CD4-positive, alpha-beta T cell treated with Interleukin-4 for 4 hours (primary cell): ENCODE measurements at places on chromosomes 16 and 17.

DNA sequence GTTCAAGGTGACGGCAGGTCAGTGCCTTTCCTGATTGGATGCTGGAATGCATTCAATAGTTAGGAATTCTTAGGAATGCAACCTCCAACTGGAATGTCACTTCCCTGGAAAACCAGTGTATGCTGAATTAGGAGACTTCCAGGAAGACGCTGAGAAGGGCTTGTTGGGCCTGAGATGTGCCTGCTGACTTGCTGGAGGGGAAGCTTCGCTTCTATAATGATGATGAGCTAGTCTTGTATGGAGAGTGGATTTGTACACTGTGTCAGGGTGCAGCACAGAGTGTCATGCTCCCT is 45.6 kb downstream of the SMPD3 start:
- no peak for DNase-seq

DNA sequence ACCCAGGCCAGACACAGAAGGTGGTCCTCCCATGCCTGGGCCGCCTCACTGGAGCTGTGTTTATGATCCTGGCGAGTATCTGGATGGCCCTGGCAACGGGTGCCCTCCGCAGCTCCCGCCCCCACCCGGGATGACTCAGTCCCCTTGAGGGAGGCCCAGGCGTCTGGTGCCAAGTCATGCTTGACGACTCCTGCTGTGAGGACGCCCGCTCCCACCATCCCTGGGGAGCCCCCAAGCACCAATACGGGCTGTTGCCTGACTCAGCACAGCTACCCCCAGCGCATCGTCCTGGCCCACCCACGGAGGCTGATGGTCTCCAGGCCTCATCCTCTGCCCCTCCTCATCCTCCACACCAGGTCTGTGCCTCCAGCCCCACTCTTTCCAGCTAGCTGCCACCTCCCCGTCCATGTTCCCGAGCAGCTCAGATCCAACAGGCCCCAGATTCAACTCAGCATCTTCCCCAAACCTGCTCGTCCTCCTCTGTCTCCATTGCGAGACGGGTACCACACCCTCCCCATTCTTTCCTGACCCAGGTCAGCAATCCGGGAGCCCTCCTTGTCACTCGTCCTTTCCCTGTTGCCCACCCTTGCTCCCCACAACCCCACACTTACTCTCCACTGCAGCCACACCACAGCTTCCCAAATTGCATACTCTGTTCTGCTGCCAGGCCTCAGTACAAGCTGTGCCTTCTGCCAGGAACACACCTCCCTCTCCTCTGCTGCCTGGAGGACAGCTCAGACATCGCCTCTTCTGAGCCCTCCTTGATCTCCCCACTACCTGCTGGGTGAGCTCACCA is 2.6 kb downstream of the CAMKK1 start:
- DNase-seq: no peak

DNA sequence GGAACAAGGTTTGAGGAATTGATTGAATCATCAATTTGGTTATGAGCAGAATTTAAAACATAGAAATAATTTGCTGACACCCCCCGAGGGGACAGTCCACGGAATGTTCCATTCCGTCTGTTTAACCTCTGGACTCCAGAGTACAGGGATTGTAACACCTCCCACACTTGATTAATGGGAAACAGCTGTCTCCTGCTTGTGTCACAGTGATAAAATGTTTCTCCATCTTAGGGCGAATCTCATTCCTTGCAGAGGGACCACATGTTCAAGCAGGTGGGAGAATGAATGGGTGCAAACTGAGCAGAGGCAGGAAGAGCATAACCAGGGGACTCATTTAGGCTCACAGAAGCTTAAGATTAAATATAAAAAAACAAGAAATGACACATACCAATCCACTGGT is 249.5 kb upstream of the RBFOX1 start:
- no peak for DNase-seq

DNA sequence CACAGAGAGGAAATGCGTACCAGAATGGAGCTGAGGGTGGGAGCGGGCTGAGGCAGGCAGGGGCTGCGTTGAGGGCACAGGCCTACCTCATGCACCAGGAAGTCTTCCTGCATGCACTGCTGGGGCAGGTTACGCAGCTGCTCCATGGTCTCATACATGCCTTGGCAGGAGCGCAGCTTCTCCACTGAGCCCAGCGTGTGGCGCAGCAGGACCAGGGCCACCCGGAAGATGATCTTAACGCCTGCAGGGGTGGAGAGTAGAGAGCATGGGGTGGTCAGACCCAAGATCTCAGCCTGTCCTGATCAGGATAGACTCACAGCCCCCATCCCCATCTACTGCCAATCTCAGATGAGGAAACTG is 3.4 kb upstream of the CD2BP2 start:
- no peak for DNase-seq

- DNase-seq: no peak
These were observed 202.9 kb upstream of the IRX3 start for GRCh38 chr16:54489225-54490111.

DNA sequence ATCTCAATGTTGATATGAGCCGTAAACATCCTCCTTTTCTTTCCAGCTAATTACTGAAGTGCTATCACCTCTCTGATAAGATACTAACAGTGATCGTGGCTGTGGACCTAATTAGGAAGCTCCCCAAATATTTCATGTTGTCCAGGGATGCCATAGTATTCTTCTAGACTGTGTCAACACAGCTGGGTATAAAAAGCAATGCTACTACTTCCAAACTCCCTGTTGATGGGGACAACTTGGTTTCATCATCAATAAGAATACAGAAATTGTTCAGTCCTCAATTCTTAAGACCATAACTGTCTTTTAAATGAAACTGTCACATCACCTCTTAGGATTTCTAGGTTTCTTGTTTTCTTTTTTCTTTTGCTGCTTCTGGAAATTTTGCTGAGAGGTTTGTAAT is 530.6 kb downstream of the TOX3 start:
- DNase-seq: no peak

- DNase-seq: no peak
These were observed 18.9 kb upstream of the P2RX1 start for GRCh38 chr17:3935140-3935542.

DNA sequence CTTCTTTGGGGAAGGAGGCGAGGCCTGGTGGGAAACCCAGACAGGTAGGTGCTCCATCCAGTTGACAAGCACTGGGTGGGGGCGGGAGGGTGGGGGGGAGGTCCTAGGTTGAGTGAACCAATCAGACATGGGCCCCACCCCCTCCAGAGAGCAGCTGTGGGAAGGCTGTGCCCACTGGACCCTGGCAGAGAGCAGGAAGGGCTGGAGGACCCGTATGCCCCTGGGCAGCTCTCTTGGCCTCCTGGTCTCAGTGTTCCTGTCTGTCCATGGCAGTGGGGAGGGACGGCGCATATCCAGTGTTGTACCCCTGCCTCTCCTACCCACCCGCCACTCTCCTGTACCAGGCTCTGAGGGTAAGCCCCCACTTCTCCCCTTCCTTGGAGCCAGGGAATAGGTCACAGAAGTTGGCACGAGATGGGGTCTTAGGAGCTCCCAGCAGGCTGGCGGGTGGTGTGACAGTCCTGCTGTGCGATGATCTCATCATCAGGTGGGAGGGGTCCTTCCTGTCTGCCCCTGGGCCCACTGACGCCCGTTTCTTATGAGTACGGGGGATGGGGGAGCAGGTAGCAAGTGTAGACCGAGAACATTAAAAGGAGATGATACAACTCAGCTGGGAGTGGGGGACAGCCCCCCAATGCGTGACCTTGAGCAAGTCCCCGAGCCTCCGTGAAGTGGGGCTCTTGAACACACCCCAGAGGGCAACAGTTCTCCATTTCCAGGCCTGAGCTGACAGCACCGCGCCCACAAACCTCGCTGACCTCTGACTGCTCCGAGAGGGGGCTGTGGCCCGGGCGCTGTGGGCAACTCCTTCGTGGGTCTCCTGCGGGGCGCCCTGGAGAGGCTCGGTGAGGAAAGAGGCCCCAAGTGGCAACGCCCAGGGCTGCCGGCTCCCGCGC is 1.2 kb upstream of the ZFPM1 start:
- no peak for DNase-seq

- DNase-seq: no peak
These were observed 35.8 kb upstream of the C1QL1 start for GRCh38 chr17:45003877-45004276.

GRCh38 chr17:8031950-8032349 is 6.9 kb upstream of the ALOX15B start:
- DNase-seq: no peak

DNA sequence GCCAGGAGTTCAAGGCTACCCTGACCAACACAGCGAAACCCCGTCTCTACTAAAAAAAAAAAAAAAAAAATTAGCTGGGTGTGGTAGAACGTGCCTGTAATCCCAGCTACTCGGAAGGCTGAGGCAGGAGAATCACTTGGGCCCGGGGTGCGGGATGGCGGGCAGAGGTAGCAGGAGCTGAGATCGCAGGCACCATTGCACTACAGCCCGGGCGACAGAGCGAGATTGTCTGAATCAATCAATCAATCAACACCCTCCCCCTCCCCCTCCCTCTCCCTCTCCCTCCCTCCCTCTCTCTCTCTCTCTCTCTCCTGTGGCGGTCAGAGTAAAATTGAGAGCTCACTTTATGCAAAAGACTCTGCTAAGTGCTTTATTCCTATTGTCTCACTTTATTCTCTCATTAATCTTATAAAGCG is 1.2 kb downstream of the HSDL1 start:
- DNase-seq: no peak

GRCh38 chr16:64754279-64754678 is 367.6 kb downstream of the CDH11 start:
- DNase-seq: no peak
